ENCODE measurements at places on chromosomes 5 and 9.

GRCh38 chr9:91771027-91771426 is 179.0 kb downstream of the ROR2 start:
- DNase-seq: peak; percentile 61

- DNase-seq: no peak
Measured at GRCh38 chr5:82584631-82585030, 306.5 kb upstream of the RPS23 start.

GRCh38 chr9:85478847-85479246 is 262.9 kb downstream of the AGTPBP1 start:
- no peak for DNase-seq

DNA sequence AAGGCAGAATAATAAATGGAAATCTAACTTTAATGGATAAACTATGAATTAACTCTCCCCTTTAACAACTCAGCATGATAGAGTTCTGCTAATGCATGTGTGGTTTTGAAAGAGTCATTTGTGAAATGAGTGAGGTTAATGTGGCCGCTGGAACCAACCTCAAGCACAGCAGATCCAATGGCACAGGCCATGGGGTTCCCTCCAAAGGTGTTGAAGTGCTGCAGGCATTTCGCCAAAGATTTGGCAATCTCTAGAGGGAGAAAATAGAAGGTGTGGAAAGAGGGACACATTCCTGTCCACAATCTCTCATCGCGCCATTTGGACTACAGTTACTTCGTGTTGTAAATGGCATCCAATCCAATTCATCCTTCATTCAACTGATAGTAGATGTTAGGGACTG is 35.0 kb downstream of the AGXT2 start:
- DNase-seq: peak; percentile 19

DNA sequence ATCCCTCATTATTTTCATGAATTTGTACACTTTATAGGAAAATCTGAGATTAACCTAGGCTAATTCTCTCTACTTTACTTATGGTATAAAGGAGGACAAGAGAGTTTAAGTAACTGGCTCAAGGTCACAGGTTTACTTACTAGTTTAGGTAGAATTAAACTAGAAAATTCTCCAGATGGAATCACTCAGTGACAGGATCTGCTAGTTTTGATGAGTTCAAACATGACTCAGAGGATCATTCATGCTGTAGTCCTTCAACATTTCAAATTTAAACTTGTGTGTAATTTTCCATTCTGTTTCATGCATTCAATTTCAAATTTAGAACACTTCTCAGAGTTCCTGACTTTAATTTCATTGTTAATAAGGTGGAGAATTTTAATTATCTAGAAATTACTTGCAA is 485.7 kb upstream of the TUSC1 start:
- DNase-seq: no peak

GRCh38 chr9:115439641-115440040 is 321.7 kb upstream of the TNC start:
- DNase-seq: no peak

DNA sequence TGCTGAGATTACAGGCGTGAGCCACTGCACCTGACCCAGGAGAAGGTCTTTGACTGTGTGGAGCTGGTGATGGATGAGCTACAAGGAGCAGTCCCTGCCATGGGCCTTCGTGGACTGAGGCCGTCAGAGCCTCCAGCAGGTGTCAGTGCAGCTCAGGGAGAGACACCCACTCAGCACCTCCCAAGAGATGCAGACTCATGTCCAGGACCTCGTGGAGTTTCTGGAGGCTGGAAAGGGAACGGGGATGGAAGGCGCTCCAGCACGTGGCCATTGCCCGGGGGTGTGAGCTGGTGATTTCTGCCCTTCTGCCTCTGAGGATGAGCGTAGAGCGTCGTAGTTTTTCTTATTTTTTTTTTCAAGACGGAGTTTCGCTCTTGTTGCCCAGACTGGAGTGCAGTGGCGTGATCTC is 9.5 kb downstream of the TOR4A start:
- DNase-seq: peak; percentile 72

DNA sequence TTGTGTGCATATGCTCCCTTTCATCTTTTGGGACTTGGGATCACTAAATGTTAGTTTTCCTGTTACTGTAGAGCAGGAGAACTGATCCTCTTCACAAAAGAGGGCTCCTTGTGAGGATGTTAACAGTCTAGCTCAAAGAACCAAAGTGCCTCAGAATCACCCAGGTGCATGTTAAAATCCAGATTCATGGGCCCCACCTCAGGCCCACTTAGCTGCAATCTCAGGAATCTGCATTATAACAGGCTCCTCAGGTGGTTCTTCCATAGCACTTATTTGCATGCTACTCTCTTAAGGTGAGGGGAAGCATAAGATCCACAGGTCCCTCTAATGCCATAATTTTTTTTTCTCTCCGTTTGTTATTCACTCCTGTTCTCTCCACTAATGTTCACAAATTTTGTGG is 14.8 kb upstream of the MEF2C start:
- no peak for DNase-seq

GRCh38 chr5:42495914-42496313 is 72.7 kb downstream of the GHR start:
- no peak for DNase-seq

DNA sequence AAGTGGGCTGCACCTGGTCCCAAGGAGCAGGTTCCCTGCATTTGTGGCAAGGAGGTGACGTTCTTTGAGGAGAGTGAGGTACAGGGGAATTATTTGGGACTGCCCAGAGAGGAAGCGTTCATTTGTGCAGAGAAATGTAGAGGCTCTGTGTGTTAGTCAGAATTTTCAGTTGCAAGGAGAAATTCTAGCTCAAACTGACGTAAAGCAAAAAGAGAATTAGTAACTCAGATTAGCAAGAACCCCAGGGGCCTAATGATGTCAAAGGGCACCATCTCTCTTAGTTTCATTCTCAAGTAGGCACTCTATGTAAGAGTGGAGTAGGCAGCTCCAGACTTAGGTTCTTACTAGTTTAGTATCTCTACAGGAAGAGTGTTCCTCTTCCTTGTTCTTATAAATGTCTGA is 2.4 kb upstream of the TXN start:
- no peak for DNase-seq

- DNase-seq: peak; percentile 71
Measured at GRCh38 chr9:129726322-129727160, 26.3 kb downstream of the PTGES start.

DNA sequence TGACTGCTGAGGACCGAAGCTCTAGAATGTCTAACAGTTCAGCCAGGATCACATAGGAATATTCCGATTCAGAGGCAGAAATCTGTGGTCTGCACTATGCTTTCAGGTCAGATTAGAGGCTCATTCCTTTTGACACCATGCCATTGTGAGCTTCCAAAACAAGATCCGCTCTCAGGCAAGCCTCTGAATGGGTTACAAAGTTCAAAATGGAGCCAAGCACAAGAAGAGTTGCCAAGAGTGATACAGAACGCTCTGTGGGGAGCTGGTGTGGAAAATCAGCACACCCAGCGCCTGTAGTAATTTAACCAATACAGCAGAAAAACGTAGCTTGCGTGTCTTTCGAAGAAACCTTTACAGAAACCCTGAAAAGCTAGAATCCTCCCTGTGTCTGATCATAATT is 33.3 kb upstream of the FAT2 start:
- DNase-seq: no peak

GRCh38 chr5:159899067-159900049 is 16.9 kb upstream of the ADRA1B start:
- peak; percentile 28 for DNase-seq

GRCh38 chr5:16051246-16051755 is 128.3 kb downstream of the MARCHF11 start:
- DNase-seq: no peak

DNA sequence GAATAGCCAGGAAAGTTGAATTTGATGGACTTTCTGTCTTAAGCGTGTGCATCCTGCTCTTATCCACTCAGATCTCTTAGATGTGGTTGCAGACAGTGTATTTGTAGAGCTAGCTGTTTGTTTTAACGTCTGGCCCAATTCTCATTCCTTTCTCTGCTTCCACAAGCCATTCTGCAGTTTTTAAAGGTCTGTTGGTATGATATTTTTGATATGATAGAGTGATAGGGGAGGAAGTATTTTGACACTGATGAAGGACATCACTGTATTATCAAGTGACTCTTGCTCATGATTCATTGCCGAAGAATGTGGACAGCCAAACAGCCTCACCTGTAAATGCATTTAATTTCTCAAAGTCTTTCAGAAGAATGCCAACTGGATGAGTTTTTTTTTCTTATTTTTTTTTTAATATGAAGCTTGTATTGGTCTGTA is 4.5 kb downstream of the TJP2 start:
- peak; percentile 90 for DNase-seq

DNA sequence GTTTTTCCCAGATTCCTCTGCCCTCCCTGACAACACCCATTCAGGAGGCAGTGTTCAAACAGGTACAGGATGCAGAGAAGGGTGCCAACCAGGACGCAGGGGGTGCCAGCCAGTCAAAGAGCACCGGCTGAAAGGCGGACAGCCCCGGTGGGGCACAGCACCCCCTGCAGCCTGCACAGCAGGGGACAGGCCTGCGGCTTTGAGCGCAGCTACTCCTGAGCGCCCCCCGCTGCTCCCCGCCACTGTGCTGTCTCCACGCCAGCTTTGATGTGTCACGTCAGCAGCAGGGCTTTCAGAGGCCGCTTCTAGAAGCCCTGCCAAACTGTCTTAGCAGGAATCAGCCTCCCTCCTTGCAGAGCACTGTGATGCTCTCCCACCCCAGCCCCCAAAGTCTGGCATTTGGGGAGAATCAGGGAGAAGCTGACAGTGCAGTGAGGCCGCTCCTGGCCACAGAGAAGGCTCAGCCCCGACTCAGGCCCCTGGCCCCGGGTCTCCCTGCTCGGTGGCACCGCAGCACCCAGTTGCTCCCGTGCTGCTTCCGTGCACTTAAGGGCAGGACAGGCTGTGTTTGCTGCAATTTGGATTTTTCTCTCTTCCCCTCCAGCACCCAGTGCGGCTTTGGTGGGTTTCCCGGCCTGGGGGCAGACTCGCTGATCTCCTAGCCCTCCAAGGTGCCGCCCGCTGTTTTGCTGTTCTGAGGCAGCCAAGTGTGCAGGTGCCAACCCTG is 20.3 kb downstream of the AK8 start:
- DNase-seq: no peak

DNA sequence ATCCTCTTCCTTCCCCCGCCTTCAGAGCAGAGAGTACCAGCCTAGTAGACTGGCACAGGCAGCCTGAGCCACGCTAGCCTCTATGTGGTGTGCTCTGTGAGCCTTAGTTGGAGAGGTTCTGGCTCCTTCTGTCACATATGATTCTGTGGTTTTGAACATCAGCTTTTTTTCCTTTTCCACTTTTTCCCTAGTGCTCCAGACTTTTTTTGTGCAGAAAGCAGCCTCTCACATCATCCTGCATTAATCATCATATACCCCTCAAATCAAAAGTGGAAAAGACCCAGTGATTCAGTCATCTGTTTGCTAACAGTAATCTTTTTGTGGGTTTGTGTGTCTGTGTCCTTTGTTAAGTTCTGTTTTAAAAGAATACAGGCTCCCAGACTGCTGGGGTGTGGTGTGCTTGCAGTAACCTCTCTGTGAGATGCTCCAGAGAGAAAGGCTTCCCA is 663.9 kb upstream of the RGMB start:
- no peak for DNase-seq

- no peak for DNase-seq
Measured at GRCh38 chr9:26043431-26043830, 365.2 kb upstream of the TUSC1 start.

- no peak for DNase-seq
Measured at GRCh38 chr5:120934031-120934430, 469.9 kb downstream of the PRR16 start.

DNA sequence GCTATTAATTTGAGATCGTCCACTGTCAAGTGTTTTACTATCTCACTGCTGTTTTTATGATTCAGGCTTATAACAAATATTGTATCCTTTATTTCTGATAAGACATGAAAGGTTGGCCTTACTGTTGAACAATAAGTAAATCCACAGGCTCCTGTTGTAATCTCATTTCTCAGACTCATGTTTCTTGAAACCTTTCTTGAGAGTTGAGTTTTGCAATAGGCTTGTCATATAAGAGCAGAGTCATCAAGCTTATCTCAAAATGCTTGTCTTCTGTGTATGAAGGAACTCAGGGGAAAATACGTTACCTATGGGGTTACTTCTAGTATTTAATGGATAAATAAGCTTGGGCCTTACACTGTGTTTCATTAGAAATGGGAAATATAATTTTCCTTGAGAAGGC is 9.2 kb upstream of the TLX3 start:
- DNase-seq: no peak

- no peak for DNase-seq
Measured at GRCh38 chr5:170270293-170271069, 27.1 kb downstream of the LCP2 start.

DNA sequence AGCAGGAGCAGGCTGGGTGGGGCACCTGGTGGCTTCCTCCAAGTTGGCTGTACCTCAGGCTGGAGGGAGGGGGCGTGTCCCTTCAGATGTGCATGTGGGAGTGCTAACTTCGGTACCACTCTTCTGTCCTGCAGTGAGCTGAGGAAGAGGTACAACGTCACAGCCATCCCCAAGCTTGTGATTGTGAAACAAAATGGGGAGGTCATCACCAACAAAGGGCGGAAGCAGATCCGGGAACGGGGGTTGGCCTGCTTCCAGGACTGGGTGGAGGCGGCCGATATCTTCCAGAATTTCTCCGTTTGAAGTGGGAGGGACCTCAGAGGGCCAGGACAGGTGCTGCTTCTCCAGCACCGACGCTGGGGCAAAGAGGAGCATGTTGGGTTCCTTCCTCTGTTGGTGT is 9.3 kb downstream of the NXNL2 start:
- DNase-seq: no peak

DNA sequence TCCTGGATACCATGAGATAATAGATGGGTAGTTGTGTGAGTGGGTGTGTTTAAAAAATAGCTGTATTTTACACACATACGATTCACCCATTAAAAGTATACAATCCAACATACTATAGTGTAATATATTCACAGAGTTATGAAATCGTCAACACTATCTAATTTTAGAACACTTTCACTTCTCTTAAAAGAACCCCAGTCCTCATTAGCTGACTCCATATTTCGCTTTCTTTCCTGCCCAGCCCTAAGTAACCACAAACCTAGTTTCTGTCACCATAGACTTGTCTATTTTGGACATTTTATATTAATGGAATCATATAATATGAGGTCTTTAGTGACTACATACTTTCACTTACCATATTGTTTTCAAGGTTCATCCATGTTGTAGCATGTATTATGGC is 63.8 kb upstream of the S1PR3 start:
- DNase-seq: no peak

DNA sequence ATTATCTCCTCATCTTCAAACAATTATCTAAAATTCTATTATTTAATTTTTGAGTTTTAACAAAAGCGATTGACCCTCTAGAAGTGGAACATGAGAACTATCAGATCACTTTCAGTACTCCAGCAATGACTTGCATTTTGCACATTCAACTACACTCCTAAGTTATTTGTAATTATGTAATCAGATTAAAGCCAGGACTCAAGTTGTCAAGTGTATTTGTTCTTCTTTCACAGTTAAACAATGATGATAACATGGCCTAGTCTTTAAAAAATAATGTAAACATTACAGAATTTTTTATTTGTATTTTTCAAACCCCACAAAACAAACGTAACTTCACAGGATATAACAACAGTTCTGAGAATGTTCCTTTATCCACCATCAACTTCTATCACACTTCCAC is 2148.9 kb upstream of the ACO1 start:
- no peak for DNase-seq

Measured in SW480 (cell line).